ENCODE measurements at places on chromosomes 5 and 9. TPM values are rescaled to one million over a fixed set of nuclear protein-coding genes. Genes with fewer than 3 reads are reported as not detected.

BTNL9 gene
- total RNA-seq, result not detected

RETREG1 gene
- total RNA-seq, result 6.2 TPM

LCN12 gene
- total RNA-seq, result 0.50 TPM

GRCh38 chr5:89055015-89055694 lies 172.2 kb upstream of the MEF2C start:
- no peak for DNase-seq

GRCh38 chr5:56506211-56506965 lies 273.3 kb upstream of the ANKRD55 start:
- DNase-seq, result no peak

DNA sequence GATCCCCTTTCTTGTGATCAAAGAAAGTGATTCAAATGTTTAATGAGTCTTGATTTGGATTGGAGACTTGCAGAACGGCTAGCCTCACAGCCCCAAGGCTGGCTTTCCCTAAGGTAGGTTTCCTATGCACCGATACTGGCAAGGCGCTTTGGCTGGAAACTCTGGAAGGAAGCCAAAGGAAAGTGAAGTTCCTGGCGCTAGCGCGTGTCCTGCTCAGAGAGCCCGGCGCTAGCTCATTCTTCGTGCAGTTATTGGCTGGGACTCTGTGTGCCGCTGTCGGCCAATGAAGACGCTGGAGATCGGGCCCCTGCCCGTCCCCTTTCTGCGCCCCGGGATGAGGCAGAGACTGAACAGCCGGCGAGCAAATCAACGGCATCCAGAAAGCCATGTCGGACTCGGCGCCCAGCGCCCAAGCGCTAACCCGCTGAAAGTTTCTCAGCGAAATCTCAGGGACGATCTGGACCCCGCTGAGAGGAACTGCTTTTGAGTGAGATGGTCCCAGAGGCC lies at the start of gene PCDHGC3:
PCDHGC3 (plus strand) TSS at position 342 of the 507 bp plus-strand sequence; CDS start at position 493, 151 bp downstream.
- peak; percentile 72 for DNase-seq

DNA sequence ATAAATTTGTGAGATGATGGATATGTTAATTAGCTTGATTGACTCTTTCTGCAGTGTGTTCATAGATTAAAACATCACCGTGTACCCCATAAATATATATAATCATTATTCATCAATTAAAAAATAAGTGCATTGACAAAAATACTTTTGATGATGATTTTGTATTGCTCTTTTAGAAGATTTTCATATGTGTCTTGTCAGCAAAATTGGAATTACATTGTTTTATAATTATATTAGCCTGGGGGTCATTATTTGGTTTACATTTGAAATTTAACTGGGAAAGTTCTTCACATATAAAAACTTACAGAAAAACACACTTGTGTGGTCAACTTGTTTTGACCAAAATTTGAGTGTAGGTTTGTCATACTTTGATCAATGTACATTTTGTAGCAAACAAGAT lies 614.6 kb upstream of the ITGA1 start:
- no peak for DNase-seq

GRCh38 chr9:75545287-75545686 lies 345.2 kb upstream of the PCSK5 start:
- no peak for DNase-seq

- DNase-seq, result no peak
Observed at GRCh38 chr5:98514215-98514614, 259.2 kb upstream of the RGMB start.

DNA sequence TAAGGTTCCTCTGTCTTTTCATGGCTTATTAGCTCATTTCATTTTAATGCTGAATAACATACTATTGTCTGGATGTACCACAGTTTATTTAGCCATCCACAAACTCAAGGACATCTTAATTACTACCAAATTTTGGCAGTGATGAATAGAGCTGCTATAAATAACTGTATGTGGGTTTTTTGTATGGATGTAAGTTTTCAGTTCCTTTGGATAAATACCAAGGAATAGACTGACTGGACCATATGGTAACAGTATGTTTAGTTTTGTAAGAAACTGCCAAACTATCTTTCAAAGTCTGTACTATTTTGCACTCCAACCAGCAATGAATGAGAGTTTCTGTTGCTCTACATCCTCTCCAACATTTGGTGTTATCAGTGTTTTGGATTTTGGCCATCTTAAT lies 38.7 kb downstream of the SCAMP1 start:
- DNase-seq, result no peak
